ENCODE measurements at places on chromosomes 5 and 9.
A peak's percentile ranks its signal among the peaks of the same experiment; 100 is the strongest.

DNA sequence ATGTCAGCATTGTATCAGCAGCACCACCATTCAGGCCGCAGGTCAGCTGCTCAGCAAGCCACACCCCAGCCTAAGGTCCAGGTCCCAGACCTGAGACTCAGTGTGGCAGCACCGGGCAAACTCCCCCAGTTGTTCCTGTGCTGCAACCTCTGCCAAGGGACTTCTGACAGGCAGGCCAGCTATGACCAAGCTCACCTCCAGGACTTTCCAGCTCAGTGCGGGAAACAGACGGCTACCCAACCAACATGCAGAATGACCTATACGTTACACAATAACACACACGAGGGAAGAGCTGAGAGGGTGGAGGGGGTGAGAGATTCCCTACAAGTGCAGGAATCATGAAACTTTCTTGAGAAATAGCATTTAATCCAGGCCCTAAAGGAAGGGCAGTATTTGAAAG lies 143.7 kb downstream of the FSTL4 start:
- DNase-seq = no peak

- DNase-seq = no peak
Observed at GRCh38 chr5:173716058-173716682, 99.7 kb upstream of the BOD1 start.

GRCh38 chr5:11319836-11320580 lies 559.0 kb upstream of the DAP start:
- no peak for DNase-seq

DNA sequence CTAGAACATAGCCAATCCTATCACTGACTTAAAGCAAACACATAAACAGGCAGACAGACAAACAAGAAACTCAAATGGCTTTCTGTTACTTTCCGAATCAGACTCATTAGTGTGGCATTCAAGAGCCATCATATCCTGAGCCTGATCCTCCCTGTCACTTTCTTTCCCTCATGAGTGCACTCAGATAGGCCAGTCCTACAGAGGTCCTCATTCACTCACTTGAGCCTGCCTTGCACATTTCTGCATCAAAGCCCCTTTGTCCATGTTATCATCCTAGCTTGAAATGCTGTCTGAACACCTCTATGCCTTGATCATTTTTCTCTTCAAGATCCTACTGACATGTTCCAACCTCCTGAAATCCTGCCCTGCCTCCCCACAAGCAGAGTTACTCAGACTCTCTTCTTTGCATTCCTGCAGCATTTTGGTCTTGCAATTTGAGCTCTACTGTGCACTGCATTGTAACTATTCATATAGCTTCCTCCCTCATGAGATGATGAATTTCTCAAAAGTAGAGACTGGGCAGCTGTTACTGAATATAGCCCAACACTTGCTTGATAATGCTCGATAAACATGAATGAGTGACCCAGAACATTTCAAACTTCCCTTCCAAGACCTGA lies 126.9 kb downstream of the PALM2AKAP2 start:
- peak; percentile 19 for DNase-seq

DNA sequence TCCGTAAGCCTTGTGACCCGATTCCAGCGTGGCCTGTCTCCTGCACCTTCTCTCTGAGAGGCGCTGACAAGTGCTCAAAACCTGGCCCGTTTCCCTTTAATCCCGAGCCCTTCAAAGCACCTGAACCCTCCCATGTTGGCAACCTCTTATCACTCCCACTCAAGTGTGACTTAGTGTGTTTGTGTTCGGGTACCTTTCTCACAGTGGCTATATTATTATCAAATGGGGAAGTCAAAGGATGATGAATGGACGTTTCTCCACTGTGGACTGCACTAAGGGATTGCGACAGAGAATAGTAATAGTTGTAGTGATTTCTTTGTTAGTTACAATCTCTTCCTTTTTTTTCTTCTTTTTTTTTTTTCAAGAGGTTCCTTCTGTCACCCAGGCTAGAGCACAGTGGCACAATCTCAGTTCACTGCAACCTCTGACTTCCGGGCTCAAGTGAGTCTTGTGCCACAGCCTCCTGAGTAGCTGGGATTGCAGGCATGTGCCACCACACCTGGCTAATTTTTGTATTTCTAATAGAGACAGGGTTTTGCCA lies 65.4 kb upstream of the TNFSF8 start:
- no peak for DNase-seq

GRCh38 chr5:96087939-96088338 lies 126.3 kb upstream of the ELL2 start:
- DNase-seq = no peak

DNA sequence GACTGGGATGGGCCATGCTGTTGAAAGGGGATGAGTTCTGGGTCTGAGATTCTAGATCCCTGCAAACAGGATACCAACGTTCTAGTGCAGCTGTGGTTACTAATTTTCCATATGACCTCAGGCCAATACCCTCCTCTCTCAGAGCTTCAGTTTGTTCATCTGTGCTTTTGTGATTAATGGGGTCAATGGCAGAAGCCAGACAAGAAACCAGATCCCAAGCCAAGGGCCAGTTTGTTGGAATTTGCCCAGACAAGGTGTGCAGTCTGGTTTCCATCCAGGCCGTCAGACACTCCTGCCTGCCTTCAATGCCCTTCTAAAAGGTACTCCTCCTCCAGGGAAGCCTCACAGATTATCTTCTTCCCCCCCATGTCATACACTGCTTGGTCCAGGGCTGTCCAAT lies 11.4 kb downstream of the MYORG start:
- DNase-seq = no peak

- no peak for DNase-seq
Observed at GRCh38 chr5:149370878-149371277, 8.2 kb downstream of the IL17B start.

- no peak for DNase-seq
Observed at GRCh38 chr9:36834736-36835135, 199.3 kb downstream of the PAX5 start.

DNA sequence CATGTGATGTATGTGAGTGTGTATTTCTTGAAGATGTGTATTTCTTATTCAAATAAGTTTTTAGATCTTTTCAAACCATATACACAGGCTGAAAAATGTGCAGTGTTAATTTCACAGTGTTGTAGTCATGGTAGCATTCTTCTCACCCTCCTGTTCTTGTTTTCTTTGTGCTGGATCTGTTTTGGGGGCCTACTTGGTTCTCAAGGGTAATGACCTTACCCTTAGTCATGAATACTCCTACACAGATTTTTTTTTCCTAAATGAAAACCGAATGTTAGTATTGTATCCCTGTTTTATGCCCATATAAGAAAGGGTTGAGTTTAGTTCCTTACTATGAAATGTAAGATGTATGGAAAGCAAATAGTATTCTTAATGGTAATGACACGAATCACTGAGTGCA lies 88.0 kb downstream of the SLC44A1 start:
- DNase-seq = no peak

DNA sequence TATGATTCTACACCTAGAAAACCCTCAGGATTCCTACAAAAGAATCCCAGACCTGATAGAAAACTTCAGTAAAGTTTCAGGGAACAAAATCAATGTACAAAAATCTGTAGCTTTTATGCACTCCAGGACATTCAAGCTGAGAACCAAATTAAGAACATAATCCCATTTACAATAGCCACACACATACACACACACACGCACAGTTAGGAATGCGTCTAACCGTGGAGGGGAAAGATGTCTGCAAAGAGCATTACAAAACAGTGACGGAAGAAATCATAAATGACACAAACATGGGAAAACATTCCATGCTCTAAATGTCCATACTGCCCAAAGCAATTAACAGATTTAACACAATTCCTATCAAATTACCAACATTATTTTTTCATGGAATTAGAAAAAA lies 51.4 kb upstream of the CAST start:
- no peak for DNase-seq

DNA sequence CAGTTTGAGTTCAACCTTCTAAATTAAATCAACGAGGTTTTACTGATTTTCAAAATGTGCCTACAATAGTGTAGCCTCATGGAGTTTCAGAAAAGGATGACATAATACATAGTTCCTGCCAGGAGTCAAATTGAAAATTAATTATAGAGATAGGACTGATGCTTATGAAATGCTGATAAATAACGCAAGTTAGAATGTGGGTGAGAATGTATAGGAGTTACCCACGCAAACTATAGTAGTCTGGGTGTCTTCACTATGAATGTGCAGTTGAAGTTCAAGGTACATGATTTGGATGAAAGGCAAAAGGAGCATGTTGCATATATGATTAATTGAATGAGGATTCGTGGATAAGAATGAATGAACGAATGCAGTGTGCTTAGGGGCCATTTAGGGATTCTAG lies 95.7 kb downstream of the SV2C start:
- DNase-seq = no peak

GRCh38 chr9:79807971-79808370 lies 236.2 kb downstream of the TLE4 start:
- no peak for DNase-seq

GRCh38 chr9:134690301-134690751 lies 48.7 kb downstream of the COL5A1 start:
- DNase-seq = no peak

GRCh38 chr5:151038412-151038745 lies 18.0 kb downstream of the GPX3 start:
- DNase-seq = no peak

DNA sequence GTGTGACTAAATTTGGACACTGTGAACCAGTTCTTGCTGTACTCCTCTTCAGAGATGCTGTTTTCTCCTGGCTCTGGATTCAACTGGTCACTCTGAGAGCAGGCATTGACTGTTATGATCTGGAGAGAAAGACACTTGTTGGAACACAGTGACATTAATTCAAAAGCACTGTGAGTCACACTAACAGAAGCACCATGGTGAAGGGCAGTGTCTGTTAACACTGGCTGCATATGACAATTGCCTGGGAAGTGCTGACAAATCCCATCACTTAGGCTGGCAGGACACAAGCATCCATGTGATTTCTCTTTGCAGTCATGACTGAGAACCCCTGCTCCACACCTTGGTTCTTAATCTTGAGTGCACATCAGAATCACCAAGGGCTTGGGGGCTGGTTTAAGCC lies 132.4 kb downstream of the TRPM6 start:
- no peak for DNase-seq

- no peak for DNase-seq
Observed at GRCh38 chr5:131259326-131259725, 4.5 kb upstream of the CDC42SE2 start.

GRCh38 chr5:115461093-115461492 lies 83.5 kb downstream of the FEM1C start:
- DNase-seq = no peak

DNA sequence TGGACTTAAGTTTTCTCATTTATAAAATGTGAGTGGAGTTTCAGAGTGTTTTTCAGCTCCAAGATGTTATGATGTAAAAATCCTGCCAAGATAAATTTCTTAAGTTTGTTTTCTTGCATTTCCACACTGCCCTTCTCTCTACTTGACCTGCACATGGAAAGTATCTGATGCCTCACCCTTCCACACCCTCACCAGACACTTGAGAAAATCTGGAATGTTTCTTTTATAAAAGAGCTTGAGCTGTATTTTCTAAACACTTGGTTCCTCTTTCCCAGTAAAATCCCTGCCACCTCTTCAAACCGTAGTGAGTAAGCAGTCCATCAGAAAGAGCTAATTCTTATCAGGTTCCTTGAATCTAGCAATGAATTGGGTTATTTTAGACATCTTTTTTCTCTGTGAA lies 42.9 kb downstream of the FOXD1 start:
- DNase-seq = no peak

Data from midbrain (tissue), 1 donor.